Stimulated activated CD4-positive, alpha-beta T cell treated with anti-CD3 and anti-CD28 coated beads, TNF-alpha, amount 100 ng/mL, for 24 hours (primary cell): ENCODE measurements at places on chromosomes 1 and 21.

- no peak for DNase-seq
These were observed 218.4 kb downstream of the HLX start for GRCh38 chr1:221097479-221098281.

GRCh38 chr1:8985915-8986813 lies 40.1 kb downstream of the SLC2A7 start:
- DNase-seq: no peak

DNA sequence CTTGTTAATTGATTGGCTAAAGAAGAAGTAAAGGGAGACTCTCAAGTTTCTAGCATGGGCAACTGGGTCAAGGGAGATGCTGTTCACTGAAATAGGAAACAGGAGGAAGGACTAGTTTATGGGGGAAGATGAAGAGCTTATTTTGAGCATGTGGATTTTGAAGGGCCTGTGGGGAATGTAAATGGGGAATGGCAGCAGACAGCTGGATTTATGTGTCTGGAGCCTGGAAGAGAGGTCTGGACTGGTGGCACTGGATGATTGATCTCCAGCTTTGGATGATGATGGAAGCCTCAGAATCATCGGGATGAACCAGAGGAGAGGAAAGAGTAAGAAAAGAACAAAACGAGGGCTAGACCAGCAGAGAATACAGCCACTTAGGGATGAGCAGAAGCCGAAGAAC lies 54.9 kb upstream of the ENAH start:
- no peak for DNase-seq

DNA sequence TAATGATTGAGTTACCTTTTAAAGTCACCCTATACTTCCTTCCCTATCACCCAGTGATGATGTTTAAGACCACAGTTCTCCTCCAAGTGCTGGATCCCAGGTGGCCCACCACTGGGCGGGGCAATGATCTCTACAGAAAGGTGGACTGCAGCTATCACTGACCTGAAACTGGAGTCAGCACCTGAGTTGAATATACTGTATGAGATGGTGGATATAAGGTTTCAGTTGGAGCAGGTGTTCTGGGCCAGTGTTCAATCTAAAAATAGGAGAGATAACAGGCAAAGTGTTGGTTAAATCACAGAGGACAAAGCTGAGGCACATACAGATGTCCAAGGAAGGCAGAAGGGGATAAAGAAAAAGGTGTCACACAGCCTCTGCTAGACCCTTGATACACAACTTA lies 96.6 kb downstream of the SIPA1L2 start:
- DNase-seq: no peak

GRCh38 chr1:244273845-244274619 lies 177.7 kb downstream of the ADSS2 start:
- no peak for DNase-seq

DNA sequence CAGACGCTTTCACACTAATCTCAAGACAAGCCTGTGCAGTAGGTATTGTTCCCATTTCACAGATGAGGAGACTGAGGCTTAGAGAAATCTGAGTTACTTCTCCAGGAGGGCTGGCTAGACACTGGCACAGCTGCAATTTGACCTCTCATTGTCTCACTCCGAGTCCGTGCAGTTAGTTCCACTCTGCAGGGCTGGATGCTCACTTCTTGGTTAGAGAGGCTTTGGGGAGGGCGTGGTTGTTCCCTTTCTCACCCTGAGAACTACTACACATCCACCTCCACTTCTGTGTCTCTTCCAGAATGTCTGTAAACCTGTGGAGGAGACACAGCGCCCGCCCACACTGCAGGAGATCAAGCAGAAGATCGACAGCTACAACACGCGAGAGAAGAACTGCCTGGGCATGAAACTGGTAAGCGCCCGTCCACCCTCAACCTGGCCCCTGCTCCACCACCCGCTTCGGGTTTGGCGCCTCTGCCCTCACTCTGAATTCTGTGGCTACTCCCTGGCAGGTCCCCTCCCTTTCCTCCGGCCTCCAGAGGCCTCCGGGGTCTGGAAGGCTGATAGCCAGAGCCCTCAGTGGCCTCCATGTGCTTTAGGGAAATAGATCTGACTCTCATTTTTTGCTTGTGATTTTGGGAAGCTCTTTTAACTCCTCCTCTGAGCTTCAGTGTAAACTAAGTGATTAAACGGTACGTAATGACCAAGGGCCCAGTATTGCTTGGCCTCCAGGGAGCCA lies 29.1 kb downstream of the EIF2D start:
- DNase-seq: no peak

DNA sequence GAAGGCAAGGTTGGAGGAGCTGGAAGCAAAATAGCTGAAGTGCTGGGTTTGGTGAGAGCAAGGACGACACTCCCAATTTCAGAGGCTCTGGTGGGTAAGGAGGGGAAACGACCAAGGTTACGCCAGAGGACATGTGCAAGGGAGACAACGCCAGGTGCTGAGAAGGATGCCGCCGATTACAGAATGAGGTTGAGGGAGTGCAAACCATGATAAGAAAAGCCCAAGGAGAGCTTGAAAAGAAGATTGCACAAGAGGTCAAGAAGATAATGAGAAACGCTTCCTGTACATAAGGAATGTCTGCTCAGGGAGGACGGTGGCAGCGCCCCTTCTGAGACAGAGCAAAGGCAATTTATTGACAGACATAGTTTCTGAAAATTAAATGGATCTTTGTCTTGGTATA lies 382.0 kb upstream of the PROX1 start:
- DNase-seq: no peak

GRCh38 chr1:3996846-3997705 lies 97.0 kb upstream of the C1orf174 start:
- DNase-seq: no peak

DNA sequence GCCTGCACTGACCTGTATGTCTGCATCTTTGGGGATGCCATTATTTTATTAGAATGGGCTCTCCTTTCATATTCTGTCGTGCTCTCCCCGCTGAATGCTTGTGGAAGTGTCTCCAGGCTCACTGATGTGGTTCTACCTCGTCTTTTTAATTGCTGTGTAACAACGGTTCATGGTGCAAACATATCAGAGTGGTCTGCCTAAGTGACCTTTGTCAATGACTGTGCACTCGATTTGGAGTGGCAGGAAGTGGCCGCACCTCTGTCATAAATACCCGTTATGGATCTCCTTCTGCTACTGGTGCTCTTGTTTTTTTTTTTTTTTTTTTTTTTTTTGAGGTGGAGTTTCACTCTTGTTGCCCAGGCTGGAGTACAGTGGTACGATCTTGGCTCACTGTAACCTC lies 38.3 kb downstream of the SPSB1 start:
- DNase-seq: no peak

- no peak for DNase-seq
These were observed 61.6 kb downstream of the NTPCR start for GRCh38 chr1:233012021-233012420.

- DNase-seq: no peak
These were observed 522.6 kb downstream of the ADGRL2 start for GRCh38 chr1:82323144-82323841.

DNA sequence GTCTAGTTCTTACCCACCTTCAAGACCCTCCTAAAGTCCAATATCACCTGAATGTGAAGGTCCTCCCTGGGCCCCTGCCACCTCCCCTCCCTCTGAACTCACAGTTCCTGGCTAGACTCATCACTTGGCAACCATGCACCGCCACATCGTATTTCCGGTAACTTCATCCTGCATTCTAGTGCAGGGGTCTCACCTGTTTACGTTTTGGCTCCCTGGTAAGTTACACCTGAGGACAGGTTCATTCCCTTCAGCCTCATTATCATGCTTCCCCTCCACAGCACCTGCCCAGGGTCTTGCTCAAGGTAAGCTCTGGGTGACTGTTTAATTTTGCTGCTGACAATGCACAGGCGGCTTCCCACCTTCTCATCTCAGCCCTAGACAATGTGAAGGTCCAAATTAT lies 93.1 kb downstream of the MIS18A start:
- DNase-seq: no peak

GRCh38 chr1:205980237-205980870 lies 22.8 kb downstream of the RAB7B start:
- DNase-seq: no peak

- no peak for DNase-seq
These were observed at the start of gene ZNF436 for GRCh38 chr1:23369335-23370013. Gene ZNF436 (minus strand): TSS chr1:23369836. CDS start chr1:23368005, 1,831 bp downstream.

DNA sequence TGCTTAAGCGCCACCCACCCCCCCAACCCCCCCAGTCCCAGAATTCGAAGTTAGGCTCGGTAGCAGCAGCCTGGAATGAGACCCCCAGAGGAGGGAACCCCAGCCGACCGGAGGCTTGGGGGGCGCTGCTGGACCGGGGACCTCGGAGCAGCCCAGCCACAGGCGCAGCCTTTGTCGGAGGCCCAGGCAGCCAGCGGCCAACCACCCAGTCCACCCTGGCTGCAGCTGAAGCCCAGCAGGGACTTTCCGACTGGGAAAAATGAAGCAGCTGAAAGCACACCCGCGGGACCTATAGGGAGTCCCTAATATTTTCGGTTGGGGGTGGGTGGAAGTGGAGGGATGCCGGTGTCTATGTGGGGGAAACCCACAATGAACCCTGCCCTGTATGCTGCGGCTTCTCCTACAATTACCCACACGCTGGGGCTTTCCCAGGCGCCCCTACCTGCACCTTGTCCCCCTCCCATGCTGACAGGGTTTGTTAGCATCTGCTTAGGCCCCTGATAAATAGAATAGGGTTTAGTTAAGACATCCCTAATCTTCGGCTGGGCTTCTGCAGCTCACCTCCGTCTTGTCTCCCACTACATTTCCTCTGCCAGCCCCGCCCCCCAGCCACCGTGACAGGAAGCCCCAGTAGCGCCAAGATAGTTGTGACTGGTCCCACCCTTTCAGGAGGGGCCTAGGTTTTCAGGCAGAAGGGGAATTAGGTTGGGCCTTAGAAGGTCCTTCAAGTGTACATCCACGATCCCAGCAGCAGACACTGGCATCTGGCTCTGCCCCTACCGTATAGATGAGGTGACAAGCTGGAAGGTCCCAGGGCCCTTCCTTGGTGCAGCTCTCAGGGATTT lies 838 bp downstream of the CCDC28B start:
- DNase-seq: peak; percentile 84

DNA sequence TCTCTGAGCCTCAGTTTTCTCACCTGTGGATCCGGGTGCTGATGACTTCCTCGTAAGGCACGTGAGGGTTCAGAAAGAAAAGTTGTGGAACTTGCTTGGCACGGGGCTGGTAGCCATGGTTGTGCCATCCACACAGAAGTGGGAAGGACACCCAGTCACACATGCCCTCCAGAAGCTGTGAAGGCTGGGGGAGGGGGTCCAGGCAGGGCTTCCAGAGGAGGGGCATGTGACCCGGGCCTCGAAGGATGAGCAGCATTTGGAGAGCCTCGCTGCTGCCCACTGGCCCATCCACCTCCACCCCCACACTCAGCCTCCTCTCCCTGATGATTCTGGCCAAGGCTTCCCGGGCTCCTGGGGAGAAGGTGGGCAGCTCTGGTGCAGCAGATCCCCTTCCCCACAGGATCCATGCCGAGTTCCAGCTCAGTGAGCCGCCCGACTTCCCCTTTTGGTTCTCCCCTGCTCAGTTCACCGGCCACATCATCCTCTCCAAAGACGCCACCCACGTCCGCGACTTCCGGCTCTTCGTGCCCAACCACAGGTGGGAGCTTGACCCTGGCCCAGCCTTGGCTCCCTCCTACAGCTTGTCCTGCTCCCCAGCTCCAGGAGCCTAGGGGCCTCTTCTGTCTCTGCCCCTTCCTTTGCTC lies 9.4 kb downstream of the SELENON start:
- no peak for DNase-seq

- DNase-seq: no peak
These were observed 9.6 kb downstream of the BTBD19 start for GRCh38 chr1:44817771-44818495.

DNA sequence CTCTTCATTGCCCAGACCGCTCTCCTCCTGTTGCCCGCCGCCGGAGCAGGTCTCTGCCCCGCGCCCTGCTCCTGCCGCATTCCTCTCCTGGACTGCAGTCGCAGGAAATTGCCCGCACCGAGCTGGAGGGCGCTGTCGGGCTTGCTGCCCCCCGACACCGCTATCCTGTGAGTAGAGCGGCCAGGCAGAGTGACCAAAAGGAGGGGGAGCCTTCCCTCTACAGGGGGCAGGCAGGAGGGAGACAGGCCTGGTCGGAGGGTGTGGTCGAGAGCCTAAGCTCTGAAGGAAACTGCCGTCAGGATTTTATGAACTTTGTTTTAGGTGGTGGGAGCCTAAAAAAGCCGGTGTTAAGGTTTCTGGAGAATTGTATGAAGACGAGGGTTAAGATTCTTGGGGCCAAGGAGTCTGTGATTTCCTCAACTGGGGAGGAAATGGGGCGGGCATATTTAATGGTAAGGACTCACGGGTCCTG lies 517 bp downstream of the LRIG2 start:
- no peak for DNase-seq

GRCh38 chr1:169298441-169298840 lies 69.2 kb downstream of the NME7 start:
- no peak for DNase-seq

GRCh38 chr1:21567241-21568005 lies 58.2 kb downstream of the ALPL start:
- DNase-seq: no peak

DNA sequence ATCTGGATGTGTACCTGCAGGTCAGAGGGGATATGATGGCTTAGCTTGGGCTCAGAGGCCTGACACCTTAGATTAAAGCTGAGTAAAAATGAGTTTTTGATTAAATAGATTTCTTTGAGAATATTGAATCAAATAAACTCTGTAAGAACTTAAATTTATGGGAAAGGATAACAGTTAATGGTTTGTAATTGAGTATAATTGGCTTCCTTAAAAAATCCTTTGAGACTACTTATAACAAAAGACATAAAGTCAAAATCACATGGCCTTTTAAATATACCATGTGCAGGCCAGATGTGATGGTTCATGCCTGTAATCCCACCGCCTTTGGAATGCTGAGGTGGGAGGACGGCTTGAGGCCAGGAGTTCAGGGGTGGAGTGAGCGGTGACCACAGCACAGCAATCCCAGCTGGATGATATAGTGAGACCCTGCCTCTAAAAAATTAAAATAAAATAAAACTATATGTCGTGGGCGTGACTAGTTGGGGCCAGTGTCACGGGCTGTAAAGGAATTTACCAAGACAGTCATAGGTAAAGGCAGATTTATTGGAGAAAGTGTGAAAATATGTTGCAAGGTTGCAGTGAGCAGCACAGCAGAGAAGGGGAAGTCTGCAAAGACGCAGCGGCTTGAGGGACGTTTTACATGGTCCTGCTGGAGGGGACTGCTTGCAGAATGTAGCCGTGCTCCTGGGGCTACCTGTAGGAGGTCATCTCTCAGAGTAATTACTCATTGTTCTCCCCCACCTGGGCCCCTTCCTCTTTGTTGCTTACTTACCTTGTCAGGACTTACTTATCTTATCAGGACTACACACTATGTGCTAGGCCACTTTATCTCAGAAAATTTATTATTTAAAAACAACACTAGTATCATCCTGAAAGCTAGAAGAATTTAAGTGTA lies 122.3 kb downstream of the ZMYM4 start:
- DNase-seq: no peak

DNA sequence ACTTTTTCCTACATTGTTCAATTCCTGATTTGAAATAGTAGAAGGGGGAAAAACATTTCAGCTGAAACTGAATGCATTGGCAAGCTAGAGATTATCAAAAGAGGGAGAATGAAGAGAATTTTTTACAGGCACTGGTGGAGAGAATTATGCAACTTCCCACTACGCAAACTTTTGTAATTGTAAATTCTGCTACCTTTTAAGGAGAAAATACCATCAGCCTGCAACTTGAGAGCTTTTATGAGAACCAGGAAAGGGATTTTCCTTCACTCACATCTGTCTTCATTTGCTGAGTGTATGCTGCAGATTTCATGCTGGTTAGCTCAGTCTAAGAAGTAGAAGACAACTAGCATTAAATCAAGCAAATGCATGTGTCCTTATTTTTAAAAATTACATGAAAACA lies 43.7 kb downstream of the ADAMTS1 start:
- no peak for DNase-seq

- DNase-seq: no peak
These were observed 606.3 kb upstream of the PLXNA2 start for GRCh38 chr1:208850442-208850841.

- DNase-seq: no peak
These were observed 224.4 kb downstream of the DSCAM start for GRCh38 chr21:40622531-40622930.
